ENCODE measurements at places on chromosomes 7 and 10. TPM values are rescaled to one million over a fixed set of nuclear protein-coding genes. Genes with fewer than 3 reads are reported as not detected.

PILRA gene
- 1.9 TPM for total RNA-seq

CPED1 gene
- 3.4 TPM for total RNA-seq

ICA1 gene
- total RNA-seq, result 34.2 TPM

GNAI1 gene
- total RNA-seq, result 22.9 TPM

CYP2C19 gene
- total RNA-seq, result 0.76 TPM

DNA sequence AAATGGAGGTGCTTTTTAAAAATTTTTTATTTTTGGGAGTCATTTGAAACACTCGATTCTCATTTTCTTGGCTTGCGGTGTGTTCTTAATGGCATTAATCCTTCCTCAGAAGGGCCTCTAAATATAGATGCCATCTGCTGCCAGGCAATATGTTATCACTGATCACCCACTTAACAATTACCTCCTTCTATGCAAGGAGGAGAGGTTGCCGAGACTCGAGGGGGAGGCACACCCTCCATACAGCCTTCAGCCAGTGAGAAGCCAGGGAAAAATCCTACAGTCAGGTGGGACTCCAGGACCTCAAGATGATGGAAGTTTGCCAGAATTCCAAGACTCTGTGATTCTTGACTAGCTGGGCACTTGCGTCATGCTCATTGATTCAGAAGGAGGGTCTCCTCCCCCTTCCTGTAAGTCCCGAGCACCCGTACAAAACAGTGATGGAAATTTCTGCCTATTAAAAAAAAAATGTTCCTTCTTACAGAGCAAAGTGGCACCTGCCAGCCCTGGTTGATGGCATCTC is 574.5 kb downstream of the TYW1 start:
- no peak for DNase-seq

DNA sequence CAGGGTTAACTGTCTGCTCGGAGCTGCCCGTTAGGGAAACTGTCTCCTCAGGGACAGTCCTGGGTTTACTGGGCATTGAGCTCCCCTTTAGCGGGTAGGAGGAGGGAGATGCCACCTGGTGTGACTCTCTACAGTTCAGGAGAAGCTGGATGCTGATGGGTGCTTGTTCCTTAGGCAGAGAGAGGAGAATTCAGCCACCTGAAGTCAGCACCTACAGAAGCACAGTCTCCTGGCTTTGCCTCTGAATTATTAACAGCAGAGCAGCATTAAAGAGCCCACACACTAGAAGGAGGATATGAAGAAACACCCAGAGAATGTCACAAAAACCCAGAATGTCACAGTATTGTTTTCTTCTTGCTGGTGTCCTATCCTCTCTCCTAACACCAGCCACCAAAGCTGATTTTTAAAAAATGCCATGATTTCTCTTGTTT is 696 bp downstream of the GIMAP4 start:
- DNase-seq, result no peak

GRCh38 chr7:158827411-158828132 is 1.7 kb downstream of the ESYT2 start:
- DNase-seq, result no peak

GRCh38 chr7:24652251-24652939 is 79.1 kb downstream of the PALS2 start:
- no peak for DNase-seq

DNA sequence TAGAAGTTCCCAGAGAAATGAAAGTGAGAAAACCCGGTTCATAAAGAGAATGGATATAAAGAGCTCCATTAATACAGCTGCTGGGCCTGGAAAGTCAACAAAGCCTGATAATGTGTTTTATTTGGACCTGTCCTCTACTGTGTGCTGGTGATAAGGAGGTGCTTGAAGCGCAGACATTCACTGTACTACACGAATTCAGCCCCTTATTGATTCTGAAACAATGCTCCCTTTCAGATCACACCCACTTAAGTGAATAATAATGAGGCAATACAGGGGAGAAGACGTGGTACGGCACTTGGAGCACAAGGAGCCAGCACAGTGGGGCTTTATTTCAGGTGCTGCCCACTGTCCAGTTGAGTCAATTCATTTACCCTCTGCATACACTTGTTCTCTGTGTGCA is 260.8 kb downstream of the FGFR2 start:
- no peak for DNase-seq

DNA sequence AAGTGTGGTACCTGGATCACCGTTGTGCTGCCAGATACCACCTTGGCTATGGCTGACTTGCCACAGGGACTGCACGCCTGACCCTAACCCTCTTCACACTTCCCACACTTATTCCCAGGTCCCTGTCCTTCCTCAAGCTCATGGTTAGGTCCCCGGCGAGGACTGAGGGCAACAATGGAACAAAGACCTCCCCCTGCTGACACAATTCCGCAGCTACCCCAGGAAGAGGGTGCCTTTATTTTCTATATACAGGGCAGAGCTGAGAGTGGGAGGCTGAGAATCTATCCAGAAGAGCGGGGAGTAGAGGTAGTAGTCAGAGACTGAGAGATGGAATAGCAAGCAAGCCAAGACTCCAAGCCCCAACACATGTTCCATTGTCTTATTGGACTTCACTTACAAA is 118.1 kb upstream of the SEM1 start:
- no peak for DNase-seq

- no peak for DNase-seq
These were observed 12.6 kb upstream of the PRDX3 start for GRCh38 chr10:119190954-119191785.

DNA sequence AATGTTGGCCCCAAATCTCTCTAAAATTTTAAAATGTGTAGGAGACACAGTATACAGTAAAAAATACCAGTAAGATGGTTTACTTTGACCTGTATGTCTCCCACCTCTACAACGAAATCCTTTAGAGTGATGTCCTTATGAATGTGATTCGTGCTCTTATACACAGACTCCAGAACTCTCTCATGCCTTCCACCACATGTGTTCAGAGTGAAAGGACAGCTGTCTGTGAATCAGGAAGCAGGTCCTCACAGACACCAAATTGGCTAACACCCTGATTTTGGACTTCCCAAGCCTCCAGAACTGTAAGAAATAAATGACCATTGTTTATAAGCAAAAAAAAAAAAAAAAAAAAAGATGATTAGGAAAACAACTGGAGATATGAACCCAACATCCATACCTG is 35.2 kb downstream of the RNF133 start:
- DNase-seq, result no peak

GRCh38 chr7:117731455-117731854 is 141.8 kb downstream of the CTTNBP2 start:
- no peak for DNase-seq

DNA sequence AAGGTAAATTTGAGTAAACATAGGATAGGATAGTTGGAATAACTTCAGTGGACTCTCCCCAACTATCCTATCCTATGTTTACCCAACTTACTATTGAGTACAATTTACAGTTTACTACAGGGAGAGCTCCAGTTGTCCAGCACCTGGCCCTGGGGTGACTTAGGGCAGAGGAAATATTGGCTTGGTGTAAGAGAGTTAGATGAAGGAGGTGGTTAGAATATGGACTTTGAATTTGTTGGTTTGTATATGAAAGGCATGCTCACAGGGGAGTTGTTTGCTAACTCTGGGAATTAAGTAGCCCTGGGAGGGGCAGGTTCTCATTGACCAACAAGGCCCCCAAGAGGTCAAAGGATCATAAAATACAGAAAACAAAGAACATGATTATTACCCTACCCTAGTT is 497.7 kb downstream of the ARL4A start:
- no peak for DNase-seq

- DNase-seq, result peak; percentile 53
These were observed 563 bp upstream of the JMJD1C start for GRCh38 chr10:63466144-63466935.

DNA sequence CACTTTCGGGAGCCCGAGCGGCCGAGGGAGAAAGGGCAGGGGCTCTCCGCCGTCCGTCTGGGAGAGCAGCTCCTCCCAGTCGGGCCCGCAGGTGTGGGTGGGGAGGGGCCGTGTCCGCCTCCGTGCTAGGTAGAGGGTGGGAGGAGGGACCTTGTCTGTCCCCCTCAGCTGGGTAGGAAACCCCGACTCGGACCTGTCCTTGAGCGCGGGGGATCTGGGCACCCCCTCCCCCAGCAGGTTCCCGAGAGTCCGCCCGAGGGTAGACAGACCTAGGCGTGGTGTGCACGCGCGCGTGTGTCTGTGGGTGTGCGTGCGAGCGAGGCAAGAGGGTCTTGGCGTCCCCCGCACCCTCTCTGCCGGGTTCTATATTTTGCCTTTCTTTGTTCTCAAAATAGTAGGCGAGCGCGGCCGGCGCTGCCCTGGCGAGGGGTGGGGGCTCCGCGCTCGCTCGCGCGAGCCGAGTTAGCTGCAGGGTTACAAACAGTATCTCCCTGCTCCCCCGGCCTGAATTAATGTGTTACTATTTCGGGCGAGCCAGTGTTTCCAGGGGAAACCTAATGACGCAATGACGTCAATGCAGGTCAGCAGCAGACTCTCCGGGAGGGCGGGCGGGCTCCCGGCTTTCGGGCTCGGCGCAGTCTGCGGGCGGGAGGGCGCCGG is 73.9 kb upstream of the LEP start:
- DNase-seq, result no peak

DNA sequence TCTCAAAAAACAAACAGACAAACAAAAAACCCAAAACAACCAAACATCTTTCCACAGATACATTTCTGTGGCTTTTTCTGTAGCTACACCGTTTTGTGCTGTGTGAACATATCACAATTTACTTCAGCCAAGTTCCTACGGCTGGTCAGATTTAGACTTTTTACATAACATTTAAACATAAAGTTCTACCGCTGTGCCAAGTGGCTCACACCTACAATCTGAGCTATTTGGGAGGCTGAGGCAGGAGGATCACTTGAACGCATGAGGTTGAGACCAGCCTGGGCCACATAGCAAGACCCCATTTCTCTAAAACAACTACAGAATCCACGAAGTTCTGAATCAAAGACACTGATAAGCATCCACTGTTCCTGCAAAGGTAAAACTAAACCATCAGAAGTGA is 30.3 kb downstream of the DAGLB start:
- no peak for DNase-seq

- peak; percentile 35 for DNase-seq
These were observed 225.0 kb downstream of the CELF2 start for GRCh38 chr10:11242443-11243387.

- peak; percentile 79 for DNase-seq
These were observed 3.3 kb downstream of the LFNG start for GRCh38 chr7:2522780-2523433.

GRCh38 chr7:30778255-30779025 is 7.2 kb downstream of the MINDY4 start:
- DNase-seq, result no peak

- DNase-seq, result peak; percentile 19
These were observed 15.9 kb downstream of the YKT6 start for GRCh38 chr7:44216521-44217222.

Data from left colon (tissue), 2 donors.